ENCODE measurements at places on chromosomes 5 and 9.

GRCh38 chr9:113913426-113914195 is 37.5 kb downstream of the ZNF618 start:
- DNase-seq, result no peak

- DNase-seq, result no peak
Measured at GRCh38 chr5:150645070-150645700, 4.7 kb downstream of the SYNPO start.

DNA sequence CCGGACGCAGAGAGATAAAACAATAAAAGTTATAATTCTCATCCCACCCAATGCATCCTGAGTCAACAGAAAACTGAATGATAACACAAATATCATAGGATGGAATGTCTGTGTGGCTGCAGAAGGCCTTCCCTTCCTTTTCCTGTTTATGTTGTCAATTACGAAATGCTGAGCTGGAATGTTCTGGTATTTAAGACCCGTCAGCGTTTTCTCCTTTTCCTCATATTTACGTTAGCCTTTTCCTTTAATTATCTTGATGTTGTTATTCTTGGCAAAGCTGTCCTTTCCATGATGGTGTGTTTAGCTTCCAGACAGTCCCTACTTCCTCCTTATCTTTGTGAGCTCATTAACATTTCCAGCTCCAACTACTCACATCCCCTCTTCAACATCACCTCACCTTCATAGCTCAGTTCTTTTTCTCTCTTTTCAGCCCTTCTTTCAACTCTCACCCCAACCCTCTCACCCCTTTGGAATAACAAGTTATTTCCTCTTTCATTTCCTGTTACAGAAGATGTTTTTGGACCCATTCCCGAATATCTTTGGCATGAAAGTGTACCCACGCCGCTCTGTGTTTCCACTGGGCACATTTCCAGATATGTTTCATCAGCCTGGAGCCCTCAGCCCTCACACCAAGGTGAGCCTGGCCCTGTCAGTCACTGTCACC is 221.6 kb downstream of the NR2F1-AS1 start:
- peak; percentile 1 for DNase-seq

GRCh38 chr9:131361202-131361833 is 32.6 kb upstream of the PRRC2B start:
- DNase-seq, result peak; percentile 92

DNA sequence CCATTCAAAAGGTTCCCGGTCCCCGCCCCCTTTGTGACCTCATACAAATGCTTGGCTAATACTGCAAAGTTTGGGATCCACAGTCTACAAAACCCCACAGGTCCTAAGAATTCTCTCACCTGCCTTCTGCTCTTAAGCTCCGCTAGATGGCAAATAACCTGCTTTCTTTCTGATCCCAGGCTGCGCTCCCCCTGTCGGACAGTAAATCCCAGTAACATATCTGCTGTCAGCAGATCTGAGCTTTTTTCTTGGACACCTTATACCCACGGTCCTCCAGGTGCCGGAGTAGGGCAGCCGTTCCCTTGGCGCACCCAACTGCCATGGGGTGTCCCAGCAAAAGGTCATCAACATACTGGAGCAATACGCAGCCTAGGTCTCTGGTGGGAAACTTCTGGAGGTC is 39.0 kb upstream of the PPP1R26 start:
- no peak for DNase-seq

GRCh38 chr9:107875571-107875980 is 386.0 kb upstream of the KLF4 start:
- no peak for DNase-seq

- no peak for DNase-seq
Measured at GRCh38 chr5:8299716-8300115, 430.8 kb downstream of the MTRR start.

GRCh38 chr9:78354324-78354973 is 57.5 kb downstream of the PSAT1 start:
- no peak for DNase-seq

DNA sequence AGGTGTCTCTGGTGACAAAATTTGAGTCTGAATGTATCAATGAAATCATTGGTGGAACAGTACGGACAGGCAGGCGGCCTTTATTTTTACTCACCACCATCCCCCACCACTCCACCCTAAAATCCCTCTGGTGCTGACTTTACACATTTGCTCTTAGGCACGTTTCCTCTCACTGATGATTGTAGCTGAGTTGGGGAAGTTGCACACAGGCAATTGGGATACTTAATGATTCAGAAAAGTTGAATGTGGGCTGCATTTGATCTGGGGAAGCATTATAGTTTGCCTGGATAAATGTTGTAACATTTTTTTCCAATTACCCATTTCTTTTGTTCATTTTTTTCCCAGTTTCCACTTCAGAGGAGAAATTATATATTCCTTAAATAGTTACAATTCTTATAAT is 658.4 kb downstream of the TLR4 start:
- DNase-seq, result no peak

All from small intestine (tissue), 16 donors.